ENCODE measurements at places on chromosomes 3 and 15.

DNA sequence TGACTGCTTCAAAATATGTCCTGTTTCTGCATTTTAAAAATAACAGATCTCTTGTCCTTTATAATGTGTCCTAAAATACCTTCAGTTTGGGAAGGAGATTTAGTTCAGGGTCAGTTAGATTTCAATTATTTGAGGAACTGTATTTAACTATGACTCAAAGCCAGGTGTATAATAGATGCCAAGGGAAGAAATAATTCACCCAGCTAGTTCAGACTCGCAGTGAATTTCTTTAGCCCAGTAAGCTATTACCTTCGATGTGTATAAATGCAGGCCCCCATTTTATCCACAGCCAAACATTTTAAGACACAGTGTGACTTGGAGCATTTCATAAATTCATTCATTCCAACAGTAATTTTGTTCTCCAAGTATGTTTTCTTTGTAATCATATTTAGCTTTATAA lies 458.0 kb downstream of the ZNF385D start:
- DNase-seq, result no peak

GRCh38 chr15:73681856-73682599 lies 2.2 kb upstream of the CD276 start:
- DNase-seq, result no peak

GRCh38 chr15:31101262-31102038 lies at the start of gene TRPM1:
TSS of gene TRPM1 (minus strand) at chr15:31101725. CDS start at chr15:31081355, 20,370 bp downstream.
- no peak for DNase-seq

GRCh38 chr3:183038757-183039156 lies 58.4 kb upstream of the DCUN1D1 start:
- DNase-seq, result no peak

DNA sequence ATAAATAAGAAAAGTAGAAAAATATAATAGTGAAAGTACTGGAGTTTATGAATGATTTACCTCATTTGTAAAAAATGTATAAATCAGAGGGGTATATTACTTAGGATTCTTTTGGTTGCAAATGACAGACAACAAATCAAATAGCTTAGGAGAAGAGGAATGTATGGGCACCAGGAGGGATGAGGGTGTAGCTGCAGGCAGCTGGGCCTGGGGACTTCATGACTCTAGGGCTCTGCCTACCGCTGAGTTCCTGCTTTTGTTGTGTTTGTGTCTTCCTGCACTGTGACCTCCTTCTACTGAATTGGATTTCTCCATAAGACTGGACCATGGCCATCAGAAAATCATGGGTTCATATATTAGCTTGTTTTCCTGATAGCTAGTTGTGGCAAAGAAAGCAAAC lies 27.9 kb upstream of the PDE8A start:
- DNase-seq, result no peak

DNA sequence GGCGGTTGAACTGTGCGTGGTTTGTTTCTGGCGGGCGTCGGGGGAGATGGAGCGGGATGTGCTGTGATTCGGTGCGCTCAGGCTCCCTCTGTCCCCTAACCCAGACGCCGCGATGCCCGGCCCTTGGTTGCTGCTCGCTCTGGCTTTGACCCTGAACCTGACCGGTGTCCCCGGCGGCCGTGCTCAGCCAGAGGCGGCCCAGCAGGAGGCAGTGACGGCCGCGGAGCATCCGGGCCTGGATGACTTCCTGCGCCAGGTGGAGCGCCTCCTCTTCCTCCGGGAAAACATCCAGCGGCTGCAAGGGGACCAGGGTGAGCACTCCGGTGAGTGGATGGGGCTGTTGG lies 1.2 kb downstream of the TRH start:
- DNase-seq, result no peak

DNA sequence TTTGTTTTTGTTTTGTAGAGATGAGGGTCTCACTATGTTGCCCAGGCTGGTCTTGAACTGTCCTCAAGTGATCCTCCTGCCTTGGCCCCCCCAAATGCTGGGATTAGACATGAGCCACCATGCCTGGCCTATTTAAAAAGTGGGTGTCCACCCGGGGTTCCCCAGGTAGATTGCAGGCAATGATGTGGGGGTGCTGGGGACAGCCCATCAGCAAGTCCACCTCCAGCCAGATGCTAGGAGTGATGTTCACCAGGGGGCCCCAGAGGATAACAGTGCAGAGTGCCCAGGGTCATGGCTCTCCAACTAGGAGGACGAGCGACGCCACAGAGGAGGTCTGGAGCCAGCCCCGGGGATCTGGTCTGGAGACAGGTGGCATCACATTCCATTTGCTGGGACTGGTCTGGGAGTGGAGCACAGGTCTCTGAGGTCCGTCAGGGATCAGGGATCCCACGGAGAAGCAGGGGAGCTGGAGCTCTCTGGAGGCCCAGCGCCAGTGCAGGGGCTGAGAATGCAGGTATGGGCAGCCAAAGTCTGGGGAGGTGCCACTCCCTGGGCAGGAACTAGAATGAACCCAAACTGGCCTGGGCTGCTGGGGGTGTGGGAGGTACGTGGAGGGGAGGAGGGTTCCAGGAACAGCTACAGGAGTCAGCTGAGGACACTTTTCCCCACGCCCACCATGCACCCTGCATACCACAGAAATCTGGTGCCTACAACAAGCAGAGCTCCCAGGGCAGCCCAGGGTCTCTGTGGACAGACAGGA lies 51.2 kb upstream of the PCSK6 start:
- DNase-seq, result no peak

GRCh38 chr3:188568736-188569135 lies 414.8 kb downstream of the LPP start:
- DNase-seq, result no peak

DNA sequence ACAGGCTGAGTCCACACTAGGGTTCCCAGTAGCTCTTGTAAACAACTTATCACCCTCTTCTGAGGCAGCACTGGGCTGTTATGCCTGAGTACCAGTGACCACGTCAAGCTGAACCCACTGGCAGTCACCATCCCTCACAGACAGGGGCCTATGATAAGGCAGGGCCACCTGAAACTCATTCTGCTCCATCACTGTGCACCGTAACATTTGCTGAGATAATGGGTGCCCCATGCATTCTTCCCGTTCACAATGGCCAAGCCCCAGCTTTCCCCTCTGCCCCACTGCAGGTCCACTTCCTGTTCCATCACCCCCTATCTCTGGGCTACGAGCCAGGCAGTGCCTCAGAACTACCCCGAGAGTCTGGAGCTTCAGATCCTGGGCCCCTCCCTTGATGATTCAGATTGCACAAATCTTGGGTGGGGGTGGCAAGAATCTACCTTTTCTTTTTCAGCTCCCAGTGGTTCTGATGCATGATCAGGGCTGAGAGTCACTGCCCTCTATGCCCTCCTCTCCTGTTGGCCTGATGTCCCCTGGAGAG lies 158.0 kb downstream of the RAB11A start:
- DNase-seq, result no peak

DNA sequence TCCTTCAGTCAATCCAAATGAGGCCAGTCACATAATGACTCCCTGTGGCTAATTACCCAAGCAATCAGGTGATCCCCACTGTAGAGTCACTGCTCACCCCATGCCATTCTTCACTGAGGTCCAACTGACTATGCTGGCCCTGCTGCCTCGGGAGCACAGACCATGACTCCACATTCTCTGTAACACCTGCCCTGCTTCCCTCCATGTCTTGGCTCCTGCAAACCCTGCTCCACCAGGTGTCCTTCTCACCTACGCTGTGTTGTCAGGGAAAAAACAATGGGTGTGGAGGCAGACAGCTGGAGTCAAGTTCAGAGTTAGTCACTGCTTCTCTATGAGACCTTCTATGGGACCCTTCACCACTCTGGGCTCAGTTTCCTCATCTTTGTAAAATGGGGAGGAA lies 6.1 kb upstream of the SFMBT1 start:
- no peak for DNase-seq

- no peak for DNase-seq
These were observed 50.2 kb downstream of the SAMMSON start for GRCh38 chr3:70049761-70050160.

- no peak for DNase-seq
These were observed 23.3 kb upstream of the HEG1 start for GRCh38 chr3:125078951-125079674.

DNA sequence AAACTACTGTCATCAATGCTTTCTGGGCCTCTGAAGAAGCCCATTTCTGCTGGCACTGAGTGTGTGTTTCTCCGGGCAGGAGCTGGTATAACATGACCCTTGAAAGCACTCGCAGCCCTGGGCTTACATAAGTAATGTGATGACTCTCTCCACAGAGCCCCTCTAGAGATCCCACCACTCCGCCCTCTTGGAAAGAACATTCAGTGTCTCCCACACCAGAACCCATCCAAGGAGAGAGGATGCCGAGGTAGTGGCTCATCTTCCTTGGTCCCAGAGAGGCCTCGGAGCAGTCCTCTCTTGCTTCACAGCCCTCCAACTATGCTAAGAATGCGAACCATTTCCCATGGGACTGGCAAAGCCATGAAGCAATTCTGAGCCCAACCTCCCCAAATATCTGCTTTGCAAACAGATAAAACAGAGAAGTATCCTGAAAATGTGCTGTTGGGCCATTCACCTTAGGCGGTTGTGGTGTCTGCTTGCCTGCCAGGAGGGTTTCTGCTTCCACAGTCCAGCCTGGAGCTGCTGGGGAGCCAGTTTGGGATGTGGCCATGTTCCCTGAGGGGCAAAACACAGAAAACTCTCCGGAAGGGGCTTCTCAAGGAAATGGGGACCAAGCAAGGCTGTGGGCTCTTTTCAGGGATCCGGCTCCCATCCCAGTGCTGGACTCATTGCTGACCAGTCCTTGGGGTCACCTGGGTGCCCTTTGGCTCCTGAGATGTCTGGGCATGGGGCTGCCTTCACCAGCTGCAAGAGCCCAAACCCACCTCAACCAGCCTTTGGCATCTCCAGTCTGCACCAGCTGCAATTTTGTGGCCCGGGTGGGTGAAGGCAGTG lies 47.3 kb downstream of the AMOTL2 start:
- no peak for DNase-seq

DNA sequence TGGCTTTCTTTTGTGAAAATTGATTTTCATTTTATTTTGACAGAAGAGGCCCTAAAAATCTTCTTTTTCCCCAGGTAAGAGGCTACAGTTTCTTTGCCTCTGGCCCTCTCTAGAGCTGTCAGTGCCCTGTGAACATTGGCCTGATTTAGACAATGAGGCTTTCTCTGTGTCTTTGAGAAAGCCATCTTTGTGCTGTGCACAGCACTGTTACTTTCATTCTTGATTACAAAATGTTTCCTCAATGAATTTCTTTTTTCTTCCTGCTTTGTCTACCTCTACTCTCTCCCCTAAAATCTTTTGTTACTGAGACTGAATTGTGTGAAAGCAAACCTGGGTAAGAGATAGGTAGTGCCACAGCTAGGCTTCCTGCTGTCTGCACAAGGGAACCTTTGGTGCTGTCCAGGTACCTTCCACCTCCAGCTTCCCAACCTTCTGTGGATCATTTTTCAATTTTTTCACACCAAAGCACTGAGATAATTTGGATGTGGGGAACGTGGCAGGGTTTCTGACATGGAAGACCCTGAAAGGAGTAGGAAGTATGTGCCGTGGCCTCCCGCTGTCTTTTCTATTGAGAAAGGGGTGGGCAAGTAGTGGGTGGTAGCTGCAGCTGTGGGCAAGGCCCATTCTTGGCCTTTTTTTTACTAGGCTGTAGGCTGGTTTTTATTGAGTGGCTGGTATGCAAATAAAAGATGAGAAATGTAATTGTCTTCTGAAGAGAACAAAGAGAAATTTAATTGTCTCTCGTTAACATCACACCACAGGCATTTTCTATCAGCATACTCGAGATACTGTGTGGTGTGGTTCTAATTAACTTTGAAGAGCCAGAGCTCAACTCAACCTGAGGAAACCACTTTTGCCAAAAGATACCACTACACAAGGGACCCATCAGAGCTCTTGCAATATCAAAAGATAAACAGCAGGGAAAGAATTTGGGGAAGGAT lies 21.0 kb downstream of the RAB8B start:
- DNase-seq, result no peak

- DNase-seq, result no peak
These were observed 813.6 kb upstream of the ALCAM start for GRCh38 chr3:104553121-104553520.

DNA sequence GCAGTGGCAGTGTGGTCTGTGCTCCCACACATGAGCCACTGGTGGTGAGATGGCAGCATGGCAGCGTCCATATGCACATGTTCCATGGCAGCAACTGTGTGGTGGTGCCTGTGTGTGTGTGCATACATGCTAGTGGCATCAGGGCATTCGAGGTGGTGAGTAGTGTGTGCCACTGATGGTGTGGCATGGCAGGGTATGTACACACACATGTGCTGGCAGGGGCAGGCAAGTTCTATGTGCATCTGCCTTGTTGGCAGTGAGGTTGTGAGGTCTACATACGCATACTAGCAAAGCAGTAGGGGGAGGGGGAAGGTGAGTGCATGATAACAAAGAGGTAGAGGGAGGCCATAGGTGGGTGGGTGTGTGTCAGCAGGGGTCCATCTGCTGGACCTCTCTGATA lies 378.7 kb downstream of the C3orf38 start:
- no peak for DNase-seq

- no peak for DNase-seq
These were observed 2.9 kb upstream of the CCR5 start for GRCh38 chr3:46367811-46368210.

- DNase-seq, result no peak
These were observed 254.2 kb upstream of the NR2F2 start for GRCh38 chr15:96076350-96076749.

- DNase-seq, result no peak
These were observed 215.5 kb downstream of the NR1D2 start for GRCh38 chr3:24160424-24161095.

DNA sequence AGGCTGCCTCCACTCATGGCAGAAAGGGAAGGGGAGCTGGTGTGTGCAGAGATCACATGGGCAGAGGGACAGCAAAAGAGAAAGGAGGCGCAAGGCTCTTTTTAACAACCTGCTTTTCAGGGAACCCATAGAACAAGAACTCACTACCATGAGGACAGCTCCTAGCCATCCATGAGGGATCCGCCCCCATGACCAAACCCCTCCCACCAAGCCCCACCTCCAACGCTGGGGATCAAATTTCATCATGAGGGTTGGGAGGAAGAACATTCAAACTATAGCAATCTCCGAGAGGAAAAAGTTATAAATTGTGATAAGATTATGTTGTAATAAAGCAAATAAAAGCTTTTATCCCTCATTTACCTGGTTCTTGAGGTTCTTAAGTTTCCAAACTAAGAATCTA lies 84.7 kb upstream of the LMCD1 start:
- no peak for DNase-seq

GRCh38 chr3:184742676-184743135 lies 30.8 kb upstream of the MAGEF1 start:
- no peak for DNase-seq

DNA sequence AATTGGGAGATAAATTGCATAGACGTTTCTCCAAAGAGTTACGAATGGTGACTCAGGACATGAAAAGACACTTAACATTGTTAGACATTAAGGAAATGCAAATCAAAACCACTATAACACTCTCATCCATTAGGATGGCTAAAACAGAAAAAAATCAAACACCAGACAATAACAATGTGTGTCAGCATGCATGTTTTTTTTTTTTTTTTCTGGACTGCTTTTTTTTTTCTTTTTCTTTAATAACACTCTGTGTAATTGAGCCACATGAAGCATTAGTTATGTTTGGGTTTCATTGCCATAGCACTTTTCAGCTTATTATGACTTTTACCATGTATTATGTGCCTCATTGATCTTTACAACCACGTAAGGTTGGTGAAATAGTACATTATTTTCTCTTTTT lies 95.0 kb downstream of the NFKBIZ start:
- no peak for DNase-seq

All from stimulated activated CD4-positive, alpha-beta T cell treated with anti-CD3 and anti-CD28 coated beads, TNF-alpha, amount 100 ng/mL, for 4 hours (primary cell).